GM19239 (cell line): ENCODE measurements at places on chromosomes 1 and 21.
A peak's percentile ranks its signal among the peaks of the same experiment; 100 is the strongest.

- no peak for DNase-seq
Measured at GRCh38 chr1:203351037-203351625, at the start of gene FMOD. Gene FMOD (minus strand): TSS chr1:203351122. CDS start chr1:203348270, 2,852 bp downstream.

- no peak for DNase-seq
Measured at GRCh38 chr1:177008653-177009052, 155.9 kb downstream of the ASTN1 start.

DNA sequence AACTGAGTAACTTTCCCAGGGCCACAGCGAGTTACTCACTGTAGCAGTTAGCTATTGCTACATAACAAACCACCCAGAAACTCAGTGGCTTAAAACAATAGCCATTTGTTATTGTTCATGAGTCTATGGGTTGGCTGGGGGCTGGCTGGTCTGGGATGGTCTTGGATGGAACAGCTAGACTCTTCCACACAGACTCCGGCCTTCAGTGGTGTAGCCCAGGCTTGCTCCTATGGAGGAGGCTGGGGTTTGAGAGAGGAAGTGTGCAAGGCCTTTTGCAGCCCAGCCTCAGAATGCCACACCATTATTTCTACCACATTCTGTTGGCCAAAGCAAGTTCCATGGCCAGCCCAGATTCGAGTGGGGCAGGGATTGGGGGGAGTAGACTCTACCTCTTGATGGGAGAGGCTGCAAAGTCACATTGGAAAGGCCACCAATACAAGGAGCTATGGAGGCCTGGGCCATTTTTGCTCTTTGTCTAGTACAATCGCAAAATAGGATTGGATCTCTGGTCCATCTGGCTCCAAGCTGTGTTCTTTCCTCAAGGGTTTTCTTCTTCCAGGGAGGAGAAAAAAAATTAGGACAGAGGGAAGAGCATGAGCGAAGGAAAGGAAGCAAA is 37.5 kb upstream of the TTC22 start:
- DNase-seq, result no peak

- DNase-seq, result no peak
Measured at GRCh38 chr1:6870571-6870970, 85.3 kb downstream of the CAMTA1 start.

DNA sequence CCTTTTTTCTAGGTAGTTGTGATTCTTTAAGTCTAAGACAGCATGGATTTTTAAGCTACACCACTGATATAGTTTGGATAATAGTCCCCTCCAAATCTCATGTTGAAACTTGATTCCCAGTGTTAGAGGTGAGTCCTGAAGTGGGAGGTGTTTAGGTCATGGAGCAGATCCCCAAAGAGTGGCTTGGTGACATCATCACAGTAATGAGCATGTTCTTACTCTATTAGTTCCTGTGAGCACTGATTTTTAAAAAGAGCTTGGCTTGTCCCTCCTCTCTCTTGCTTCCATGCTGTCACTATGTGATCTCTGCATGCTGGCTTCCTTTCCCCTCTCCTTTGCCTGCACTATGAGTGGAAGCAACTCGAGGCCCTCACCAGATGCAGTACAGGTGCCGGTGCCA is 115.5 kb downstream of the LEPR start:
- no peak for DNase-seq

GRCh38 chr1:31318146-31318545 is 21.3 kb downstream of the ZCCHC17 start:
- DNase-seq, result no peak

- no peak for DNase-seq
Measured at GRCh38 chr1:36091698-36092097, 3.0 kb downstream of the ADPRS start.

DNA sequence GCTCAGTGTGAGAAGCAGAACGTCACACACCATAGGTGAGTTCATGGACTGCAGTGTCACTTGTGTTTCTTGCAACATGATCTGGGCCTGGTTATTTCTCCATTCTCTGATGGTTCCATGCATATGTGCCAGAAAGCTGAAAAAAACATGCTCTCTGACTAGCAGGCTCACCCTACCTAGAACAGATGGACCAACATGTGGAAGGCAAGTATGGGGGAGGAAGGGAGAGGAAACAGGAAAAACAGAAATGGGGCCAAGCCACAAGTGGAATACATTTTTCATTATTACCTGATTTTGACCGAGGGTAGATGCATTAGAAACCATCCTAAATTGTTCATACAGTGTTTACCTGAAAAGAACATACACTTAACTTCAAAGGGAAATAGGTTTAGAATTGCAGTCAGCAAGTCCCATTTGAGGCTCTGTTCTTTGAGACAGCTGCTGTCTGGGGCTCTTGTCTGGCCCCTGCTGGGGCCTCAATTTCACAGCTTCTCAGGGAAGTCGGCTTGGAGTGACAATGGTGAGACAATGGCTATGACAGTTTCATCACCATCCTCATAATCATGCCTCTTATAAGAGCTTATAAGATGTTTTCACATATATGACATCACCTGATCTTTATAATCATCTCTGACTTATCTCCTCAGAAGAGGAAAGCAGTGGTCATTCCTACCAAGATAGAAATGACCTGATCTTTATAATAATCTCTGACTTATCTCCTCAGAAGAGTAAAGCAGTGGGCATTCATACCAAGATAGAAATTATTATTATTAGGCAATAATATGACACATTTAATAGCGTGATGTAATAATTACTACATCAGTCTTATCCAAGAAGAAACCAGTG is 327.3 kb downstream of the SIPA1L2 start:
- no peak for DNase-seq

GRCh38 chr1:30375156-30375555 is 348.2 kb downstream of the MATN1 start:
- no peak for DNase-seq

DNA sequence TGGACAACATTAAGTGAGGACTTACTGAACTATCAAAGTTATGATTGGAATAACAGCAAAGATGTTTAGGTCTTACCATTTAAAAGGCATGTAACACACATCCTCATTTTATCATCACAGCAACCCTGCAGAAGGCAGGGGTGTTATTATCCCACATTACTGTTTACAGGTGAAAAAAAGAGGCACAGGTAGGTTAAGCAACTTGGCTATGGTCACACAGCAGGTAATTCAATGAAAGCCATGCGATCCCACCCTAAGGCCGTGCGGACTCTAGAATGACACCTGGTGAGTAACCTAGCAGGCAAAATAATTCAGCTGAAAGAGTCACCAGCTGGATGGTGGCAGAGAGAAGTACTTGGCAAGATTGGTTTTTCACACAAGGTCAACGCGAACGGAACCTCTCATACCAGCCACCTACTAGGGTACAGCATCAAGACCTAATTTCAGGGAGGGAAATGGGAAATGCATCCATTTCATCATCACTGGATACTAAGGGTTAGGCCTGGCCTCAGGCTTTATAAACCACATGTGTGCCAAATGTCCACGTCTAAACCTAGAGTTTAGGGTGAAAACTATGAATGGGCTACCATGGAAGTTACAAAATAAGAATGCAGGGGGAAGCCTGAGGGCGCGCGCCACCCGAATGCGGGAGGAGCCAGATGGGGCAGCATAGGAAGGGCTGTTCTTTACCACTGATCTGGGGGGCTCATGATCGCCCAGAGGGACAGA is 85.3 kb downstream of the SLC66A1 start:
- DNase-seq, result no peak

GRCh38 chr1:79255421-79255820 is 248.9 kb upstream of the ADGRL4 start:
- DNase-seq, result no peak

GRCh38 chr21:16073586-16073985 is 343.8 kb downstream of the USP25 start:
- no peak for DNase-seq

DNA sequence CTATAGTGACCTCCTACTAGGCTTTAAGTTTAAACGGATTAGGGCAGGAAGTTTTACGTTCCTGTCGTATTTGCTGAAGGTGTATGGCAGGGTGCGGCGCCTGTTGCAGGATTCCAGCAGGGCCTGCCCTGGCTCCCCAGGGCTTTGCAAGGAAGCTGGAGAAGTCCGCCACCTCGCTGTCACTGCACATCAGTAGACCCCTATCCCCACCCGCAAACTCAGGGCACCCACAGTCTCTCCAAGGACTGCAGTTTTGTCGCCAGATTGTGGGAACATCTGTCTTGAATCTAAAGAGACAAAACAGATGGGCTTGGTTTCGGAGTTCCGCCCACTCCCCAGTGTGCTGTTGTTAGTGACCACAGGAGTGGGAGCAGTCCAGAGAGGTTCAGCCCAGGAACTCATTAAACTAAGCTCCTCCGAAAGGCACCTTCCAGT is 110.8 kb downstream of the CDC7 start:
- DNase-seq, result no peak

GRCh38 chr1:43867976-43868740 is 65.4 kb upstream of the ARTN start:
- no peak for DNase-seq

DNA sequence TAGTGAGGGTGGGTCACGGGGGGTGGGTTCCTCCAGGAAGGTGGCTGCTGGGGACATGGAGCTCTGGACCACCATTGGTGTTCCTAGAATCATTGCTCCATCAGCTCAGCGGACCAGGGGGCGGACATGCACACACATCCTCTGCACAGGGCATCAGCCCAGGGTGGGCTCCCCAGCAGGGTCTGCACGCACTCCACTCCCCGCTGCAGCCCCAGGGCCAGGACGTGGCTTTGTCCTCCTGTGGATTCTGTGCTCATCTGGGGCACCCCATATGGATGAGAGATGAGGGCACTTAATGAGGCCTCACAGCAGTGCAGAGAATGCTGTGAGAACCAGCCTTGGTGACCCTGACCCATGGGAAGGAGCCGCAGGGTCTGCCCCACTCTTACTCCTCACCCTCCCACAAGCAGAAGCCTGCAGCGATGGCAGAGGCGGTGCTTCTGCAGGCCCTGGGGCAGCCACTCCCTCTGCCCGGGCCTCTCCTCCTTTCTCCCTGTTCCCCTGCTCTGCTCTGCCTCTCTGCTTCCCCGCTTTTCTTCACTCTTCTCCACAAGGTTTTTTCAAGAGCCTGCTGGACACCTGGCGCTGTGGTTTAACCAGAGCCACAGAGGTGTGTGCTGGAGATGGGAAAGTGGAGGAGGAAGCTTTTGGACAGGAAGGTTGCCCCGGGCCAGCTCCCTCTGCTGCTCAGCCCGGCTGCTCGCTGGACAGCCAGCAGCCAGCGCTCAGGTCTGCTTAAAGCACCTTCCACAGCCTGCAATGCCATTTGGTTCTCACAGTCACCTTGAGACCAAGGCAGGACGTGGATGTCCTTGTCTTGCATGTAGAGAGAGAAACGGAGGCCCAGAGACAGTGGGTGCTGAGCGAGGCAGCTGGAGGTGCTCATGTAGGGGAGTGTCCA is 26.3 kb upstream of the PCBP3 start:
- DNase-seq, result no peak

GRCh38 chr1:6785318-6785727 is at the start of gene CAMTA1:
Gene CAMTA1 (plus strand): TSS chr1:6785454. CDS start chr1:6785531, 77 bp downstream.
- DNase-seq, result peak; percentile 99
